ENCODE measurements at places on chromosomes 3 and 15.

GRCh38 chr3:107208796-107209195 is 168.4 kb upstream of the CCDC54 start:
- no peak for DNase-seq

- no peak for DNase-seq
Measured at GRCh38 chr15:57789225-57789624, 82.7 kb downstream of the POLR2M start.

GRCh38 chr15:91965501-91966193 is 112.1 kb downstream of the SLCO3A1 start:
- DNase-seq = no peak

DNA sequence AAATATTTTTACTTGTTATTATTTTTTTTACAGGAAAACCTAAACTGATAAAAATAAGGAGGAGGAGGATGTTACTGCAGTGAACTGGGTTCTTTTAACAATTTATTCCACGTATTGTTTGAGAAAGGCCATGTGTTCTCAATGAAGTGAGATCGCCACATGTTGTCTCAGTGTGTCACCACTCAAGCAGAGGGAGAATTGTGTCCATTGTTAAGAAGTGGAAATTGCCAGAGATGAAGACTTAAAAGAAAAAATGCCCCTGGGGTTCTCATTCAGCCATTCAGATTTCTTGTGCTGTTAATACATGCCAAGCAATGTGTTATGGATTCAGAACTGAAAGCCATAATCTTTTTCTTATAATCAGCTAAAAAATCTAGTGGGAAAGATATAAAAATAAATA is 297.1 kb downstream of the NSUN3 start:
- DNase-seq = no peak

GRCh38 chr15:94576889-94577533 is 345.6 kb downstream of the MCTP2 start:
- no peak for DNase-seq

DNA sequence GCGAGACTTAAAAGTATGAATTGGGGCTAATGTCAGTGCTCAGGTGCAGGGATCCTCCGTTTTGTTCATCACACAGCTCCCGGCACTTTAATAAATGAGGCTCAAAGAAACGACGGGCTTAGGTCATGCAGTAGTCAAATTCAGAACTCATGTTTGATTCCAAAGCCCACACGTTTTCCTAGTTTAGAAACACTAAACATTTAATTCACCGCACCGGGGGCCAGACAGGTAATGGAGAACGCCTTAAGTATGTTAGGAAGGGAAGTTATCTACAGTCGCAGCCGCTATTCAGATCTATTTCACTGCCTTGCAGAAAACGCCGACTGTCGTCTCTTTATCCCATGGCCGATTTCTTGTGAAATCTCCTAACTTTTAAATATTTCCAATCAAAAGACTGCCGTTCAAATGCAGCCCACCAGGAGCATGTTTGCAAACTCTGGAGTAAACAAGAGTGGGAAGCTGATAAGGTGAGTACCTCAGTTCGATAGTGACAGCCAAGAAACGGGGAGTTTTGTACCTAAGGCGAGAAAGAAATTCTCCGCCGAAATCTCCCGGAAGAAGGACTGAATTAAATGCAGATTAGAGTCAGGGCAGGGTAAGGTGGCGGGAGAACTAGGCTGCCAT is 569 bp downstream of the HIGD2B start:
- DNase-seq = no peak

DNA sequence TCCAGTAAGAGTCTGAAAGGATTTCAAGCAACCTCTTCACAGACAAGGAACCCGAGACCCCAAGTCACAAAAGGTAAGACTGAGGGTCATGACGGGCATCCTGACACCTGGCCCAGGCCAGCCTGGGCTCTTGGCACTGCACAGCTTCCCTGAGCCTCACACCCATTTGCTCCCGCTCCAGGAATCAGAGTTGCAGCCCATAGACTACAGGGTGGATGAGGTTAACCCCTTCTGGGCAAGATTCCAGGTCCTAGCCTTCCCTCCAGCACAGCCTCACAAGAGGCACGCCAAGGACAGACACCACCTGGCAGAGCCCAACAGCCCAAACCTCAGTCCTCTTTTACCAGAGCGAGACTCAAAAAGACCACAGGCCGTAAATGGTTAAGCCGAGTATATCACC is 36.2 kb downstream of the RBPMS2 start:
- no peak for DNase-seq

DNA sequence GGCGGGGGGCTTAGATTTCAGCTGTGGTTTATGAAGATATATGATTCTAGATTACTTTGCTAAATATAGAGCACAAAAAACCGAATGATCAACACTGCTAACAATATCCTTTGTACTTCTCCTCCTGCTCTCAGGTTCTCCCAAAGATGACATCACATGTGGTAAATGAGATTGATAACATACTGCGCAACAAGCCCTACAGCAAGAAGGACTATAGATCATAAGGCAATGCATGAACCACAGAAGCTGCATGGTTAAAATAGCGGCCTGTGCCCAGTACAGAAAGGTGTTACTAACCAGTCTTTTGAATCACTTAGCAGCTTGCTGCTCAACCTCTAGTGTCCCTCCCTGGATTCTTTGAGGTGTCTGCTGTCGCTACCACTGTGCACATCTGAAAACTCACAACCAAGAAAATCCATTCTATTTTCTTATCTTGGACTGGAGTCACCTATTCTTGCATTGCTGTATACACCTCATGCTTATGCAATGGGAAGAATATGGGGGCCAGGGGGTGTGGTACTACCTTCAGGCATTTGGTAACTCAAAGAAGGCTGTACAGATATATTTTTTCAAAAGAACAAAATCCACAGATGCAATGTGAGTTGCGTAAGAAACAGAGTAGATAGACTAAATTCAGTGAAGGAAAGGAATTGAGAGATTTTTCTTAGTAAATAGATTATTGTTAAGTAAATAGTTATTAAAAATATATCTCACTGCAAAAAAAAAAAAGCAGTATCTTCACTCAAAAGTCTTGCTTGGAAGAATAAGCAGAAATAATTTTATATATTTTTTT is 18.2 kb downstream of the SSR3 start:
- no peak for DNase-seq

DNA sequence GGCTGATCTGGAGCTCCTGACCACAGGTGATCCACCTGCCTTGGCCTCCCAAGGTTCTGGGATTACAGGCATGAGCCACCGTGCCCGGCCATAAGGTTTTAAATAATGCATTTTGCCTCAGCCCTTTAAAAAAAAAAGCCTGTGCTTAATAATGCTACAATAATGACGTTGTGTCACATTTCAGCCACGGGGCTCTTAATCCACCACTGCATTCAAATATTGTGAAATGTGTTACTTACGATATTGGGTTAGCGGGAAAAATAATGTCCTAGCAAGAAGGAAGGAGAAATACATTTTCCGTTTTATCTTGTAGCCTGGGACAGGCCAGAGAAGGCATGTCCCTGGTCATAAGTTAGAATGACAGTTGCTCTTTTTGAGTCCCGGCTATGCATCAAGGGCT is 17.6 kb downstream of the PAQR5 start:
- DNase-seq = no peak

DNA sequence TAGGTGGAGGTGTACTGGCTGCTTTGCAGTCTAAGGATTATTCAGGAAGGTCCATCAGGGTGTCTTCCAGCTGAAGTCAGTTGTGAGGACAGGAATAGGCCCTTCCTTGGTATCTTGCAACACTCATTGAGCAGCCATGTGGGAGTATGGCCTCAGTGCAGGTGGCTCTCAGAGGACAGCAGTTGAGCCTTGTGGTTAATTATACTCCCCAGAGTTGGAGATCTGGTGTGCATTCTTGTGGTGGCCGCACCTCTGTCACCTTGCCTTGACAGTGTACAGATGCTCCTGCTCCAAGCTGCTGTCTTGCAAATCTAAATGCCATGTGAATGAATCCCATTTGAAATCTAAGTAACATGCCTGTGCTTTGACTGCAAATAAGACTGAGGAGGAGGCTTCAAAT is 339.9 kb upstream of the BCHE start:
- DNase-seq = no peak

- DNase-seq = no peak
Measured at GRCh38 chr15:65067645-65068402, at the start of gene RASL12. RASL12 (minus strand) TSS chr15:65067991; CDS start chr15:65067835, 156 bp downstream.

- no peak for DNase-seq
Measured at GRCh38 chr15:26028086-26028740, 165.1 kb upstream of the ATP10A start.

GRCh38 chr3:87147562-87147961 is 79.5 kb upstream of the CHMP2B start:
- no peak for DNase-seq
